ENCODE measurements at places on chromosomes 3 and 15.

- no peak for DNase-seq
Measured at GRCh38 chr3:23519314-23520208, 286.2 kb upstream of the UBE2E1 start.

DNA sequence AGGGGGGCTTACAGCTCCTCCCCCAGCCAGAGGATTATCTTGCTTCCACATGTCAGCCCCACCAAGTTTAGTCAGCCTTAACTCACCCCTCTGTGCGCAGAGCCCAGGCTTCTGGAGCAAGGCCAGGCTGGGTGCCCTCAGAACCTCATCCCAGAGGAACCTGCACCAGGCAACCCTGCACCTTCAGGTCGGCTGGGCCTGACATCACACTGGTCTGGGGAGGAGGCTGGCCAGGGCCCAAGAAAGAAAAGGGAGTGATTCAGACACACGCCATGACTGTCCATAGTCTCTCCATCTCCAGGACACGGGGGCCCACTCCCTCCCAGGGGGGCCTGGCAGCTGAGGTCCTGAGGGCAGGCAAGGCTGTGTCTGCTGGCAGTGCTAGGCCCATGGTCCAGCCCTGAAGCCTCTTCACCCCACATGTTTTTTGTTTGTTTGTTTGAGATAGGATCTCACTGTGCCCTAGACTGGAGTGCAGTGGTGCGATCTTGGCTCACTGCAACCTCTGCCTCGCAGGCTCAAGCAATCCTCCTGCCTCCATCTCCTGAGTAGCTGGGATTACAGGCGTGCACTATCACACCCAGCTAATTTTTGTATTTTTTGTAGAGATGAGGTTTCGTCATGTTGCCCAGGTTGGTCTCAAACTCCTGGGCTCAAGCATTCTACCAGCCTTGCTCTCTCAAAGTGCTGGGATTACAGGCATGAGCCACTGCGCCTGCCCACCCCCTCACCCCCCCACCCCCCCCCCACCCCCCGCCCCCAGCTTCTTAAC is 11.1 kb downstream of the TNK2 start:
- no peak for DNase-seq

DNA sequence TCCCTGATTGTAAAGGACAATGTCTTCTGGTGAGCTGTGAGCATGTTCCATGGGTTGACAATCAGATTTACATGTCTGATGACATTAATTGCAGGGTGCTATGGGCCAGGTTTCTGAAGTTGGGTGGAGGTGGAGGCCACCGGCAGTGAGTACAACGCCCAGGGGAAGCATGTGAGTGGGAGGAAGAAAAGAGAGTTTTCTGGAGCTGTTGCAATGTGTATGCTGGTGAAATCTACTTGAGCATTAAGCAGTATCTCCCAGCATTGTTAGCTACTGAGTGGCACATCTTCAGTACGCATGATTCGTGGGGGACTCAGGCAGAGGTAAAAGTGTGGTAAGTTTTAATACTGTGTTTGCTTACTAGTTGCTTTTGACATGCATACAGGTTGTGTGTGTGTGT is 26.6 kb downstream of the TMEM45A start:
- no peak for DNase-seq

- DNase-seq, result no peak
Measured at GRCh38 chr3:103056542-103056941, 621.7 kb downstream of the ZPLD1 start.

DNA sequence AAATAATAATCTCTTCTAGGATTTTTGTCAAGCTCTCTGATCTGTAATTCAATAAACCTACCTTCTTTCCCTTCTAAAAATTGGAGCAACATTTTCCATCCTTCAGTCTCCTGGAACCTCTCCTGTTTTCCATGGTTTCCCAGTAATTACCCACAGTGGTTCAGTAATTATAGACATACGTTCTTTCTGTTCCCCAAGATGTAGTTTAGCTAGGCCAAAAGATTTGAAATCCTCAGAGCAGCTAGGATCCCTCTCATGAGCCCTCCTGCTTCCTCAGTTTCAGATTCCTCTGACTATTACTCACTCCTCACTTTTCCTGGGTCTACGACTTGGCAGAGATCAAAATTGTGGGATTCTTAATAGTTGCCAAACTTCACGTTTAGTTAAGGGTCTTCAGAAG is 76.9 kb upstream of the IGSF10 start:
- no peak for DNase-seq

DNA sequence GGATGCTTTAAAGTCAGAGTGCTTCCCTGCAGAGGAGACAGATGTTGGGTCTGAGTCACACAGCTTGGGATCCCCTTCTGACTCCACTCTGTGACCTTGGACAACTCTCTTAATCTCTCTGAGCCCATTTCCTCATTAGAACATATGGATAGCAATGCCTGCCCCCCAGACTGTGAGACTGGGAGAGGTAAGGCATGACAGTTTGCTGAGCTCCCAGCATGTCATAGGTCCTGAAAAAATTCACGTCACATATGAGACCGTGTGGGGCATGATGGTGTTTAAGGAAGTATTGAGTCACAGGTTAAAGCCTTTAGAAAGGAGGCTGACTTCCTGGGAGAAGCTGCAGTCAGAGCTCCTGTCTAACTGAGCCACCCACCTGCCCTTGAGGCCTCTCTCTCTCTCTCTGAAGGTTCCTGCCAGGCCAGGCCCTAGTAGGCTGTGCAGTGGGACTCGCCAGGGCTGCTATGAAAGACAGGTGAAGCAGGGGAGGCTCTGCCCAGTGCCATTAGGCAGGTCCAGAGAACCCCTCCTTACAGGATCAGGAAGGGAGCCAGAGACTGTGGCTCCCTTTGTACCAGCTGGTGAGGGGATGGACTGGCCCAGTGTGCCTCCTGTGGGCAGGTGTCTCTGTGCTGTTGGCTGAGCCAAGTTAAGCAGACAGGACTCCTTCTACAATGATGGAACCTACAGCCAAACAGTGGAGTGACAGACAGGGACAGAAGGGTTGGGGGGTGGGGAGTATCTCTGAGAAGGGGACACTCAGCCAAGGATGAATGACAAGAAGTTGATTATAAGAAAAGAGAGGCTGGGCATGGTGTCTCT is 19.5 kb upstream of the DOCK3 start:
- no peak for DNase-seq

Data from activated gamma-delta T cell treated with Interleukin-2 at 50 U/mL for 16 hours (primary cell).